ENCODE measurements at places on chromosomes 1 and 21. TPM values are rescaled to one million over a fixed set of nuclear protein-coding genes. Genes with fewer than 3 reads are reported as not detected.

- no peak overlapping the region for H3K27ac ChIP-seq
- no peak overlapping the region for H3K4me3 ChIP-seq
- no peak for DNase-seq
- H3K27me3 ChIP-seq: no peaks in the 10 kb centered on the region
- H3K36me3 ChIP-seq: no peaks in the 10 kb centered on the region
- H3K4me1 ChIP-seq: no peaks in the 10 kb centered on the region
Observed at GRCh38 chr1:115949156-115949555, 27.2 kb upstream of the SLC22A15 start.

Gene LIPI
- not detected for total RNA-seq

DNA sequence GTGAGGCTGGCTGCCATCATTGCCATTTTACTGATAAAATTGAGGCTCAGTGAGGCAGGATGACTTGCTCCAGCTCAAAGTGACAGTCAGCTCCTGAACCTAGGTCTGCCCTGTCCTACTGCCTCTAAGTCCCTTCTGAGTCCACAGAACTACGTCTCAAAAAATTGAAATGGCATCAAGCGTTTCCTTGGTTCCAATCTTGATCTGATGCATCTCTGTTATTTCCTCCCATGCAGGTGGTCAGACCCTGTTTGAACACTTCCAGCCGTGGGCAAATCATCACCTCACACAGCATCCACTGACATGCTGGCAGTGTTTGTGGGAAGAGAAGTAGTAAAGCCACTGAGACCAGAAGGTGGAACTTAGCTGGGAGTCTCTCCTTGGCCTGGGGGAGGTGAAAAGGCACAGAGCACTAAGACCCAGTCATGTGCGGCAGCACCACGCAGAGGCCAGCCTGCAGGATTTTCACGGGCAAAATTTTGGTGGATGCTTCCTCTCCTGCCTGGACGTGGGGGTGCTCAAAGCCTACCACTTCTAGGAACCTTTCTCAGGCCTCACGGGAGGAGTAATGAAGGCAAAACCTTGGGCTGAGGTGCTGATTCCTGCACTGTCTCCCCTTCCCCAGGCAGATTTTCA is 7.8 kb upstream of the CPLANE2 start:
- H3K36me3 ChIP-seq: no peaks in the 10 kb centered on the region
- H3K4me1 ChIP-seq: peaks cover 25% of the 10 kb centered on the region
- no peaks in the 10 kb centered on the region for H3K27me3 ChIP-seq
- no peak overlapping the region for H3K27ac ChIP-seq
- no peak overlapping the region for H3K4me3 ChIP-seq

DNA sequence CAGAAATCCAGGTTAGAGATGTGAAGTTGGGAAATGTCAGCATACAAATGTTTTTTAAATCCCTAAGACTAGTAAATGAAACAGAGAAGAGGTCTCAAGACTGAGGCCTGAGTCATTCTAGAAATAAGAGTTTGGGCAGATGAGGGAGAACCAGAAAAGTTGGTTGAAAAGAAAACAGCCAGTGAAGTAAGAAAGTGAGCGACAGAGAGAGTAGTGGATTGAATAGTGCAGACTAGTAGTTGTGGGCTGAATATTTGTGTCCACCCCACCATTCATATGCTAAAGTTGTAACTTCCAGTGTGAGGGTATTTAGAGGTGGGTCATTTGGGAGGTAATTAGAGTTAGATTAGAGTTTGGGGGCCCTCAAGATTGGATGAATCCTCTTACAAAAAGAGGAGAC is 889.2 kb downstream of the TTLL7 start:
- H3K27me3 ChIP-seq: no peaks in the 10 kb centered on the region
- DNase-seq: no peak
- no peak overlapping the region for H3K27ac ChIP-seq
- no peaks in the 10 kb centered on the region for H3K4me1 ChIP-seq
- H3K36me3 ChIP-seq: no peaks in the 10 kb centered on the region
- H3K4me3 ChIP-seq: no peak overlapping the region

Gene FAM72D
- total RNA-seq: 5.6 TPM

Gene ZBTB8OS
- 17.2 TPM for total RNA-seq

- no peaks in the 10 kb centered on the region for H3K36me3 ChIP-seq
- no peak overlapping the region for H3K4me3 ChIP-seq
- no peaks in the 10 kb centered on the region for H3K27me3 ChIP-seq
- no peak overlapping the region for H3K27ac ChIP-seq
Observed at GRCh38 chr1:34363915-34364314, 187.2 kb downstream of the C1orf94 start.

DNA sequence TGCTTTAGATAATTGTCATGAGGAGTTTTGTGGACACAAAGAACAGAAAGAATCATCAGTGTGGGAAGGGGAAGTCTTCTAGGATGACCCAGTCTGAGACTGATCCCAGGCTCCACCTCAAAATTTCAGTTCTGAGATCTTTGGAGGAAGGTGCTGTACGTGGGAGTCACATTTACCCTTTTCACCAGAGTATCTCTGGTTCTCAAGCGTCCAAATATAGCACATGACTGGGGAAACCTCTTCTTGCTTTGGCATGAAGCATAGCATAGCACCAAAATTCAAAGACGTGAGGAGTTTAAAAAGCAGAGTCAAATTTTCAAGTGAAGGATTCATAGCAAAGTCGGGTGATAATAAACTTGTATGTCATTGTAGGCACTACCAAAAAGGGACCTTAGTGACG is 96.5 kb downstream of the LRRC53 start:
- H3K27ac ChIP-seq: no peak overlapping the region
- H3K4me1 ChIP-seq: no peaks in the 10 kb centered on the region
- H3K36me3 ChIP-seq: no peaks in the 10 kb centered on the region
- H3K4me3 ChIP-seq: no peak overlapping the region

Gene CYP4A22
- 66.9 TPM for total RNA-seq

GRCh38 chr1:21655748-21656147 is 13.4 kb downstream of the RAP1GAP start:
- DNase-seq: no peak
- no peak overlapping the region for H3K27ac ChIP-seq
- no peak overlapping the region for H3K4me3 ChIP-seq
- H3K36me3 ChIP-seq: no peaks in the 10 kb centered on the region
- no peaks in the 10 kb centered on the region for H3K27me3 ChIP-seq

DNA sequence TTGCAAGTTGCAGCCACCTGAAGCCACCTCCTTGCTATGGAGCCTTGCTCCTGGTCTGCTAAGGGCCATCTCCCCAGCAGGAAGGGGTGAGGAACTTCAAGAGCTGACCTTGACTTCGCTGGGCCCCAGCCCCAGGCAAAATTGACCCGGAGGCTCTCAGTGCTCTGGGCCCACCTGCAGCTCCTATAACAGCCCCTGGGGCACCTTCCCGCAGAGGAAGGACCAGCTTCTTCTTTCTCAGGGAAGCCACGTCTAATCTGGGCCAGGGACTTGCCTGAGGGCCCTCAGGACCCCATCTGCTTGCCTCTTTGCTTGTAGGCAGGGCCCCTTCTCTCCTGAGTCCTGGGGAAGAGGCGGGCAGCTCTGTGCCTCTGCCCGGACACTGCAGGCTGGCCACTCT is 30.9 kb upstream of the GNPAT start:
- H3K27ac ChIP-seq: no peak overlapping the region
- no peak for DNase-seq
- no peaks in the 10 kb centered on the region for H3K4me1 ChIP-seq
- no peaks in the 10 kb centered on the region for H3K36me3 ChIP-seq

- no peak overlapping the region for H3K4me3 ChIP-seq
- no peaks in the 10 kb centered on the region for H3K4me1 ChIP-seq
- no peaks in the 10 kb centered on the region for H3K27me3 ChIP-seq
- no peaks in the 10 kb centered on the region for H3K36me3 ChIP-seq
Observed at GRCh38 chr1:53644496-53644895, 94.5 kb downstream of the GLIS1 start.

Gene ILDR2
- 0.09 TPM for total RNA-seq

Gene NEK2
- total RNA-seq: not detected

GRCh38 chr1:28027660-28028059 is 60.8 kb downstream of the EYA3 start:
- no peak overlapping the region for H3K27ac ChIP-seq
- H3K36me3 ChIP-seq: peaks cover 4% of the 10 kb centered on the region
- H3K4me1 ChIP-seq: no peaks in the 10 kb centered on the region
- H3K27me3 ChIP-seq: no peaks in the 10 kb centered on the region

Data from liver (tissue), 10 donors.